NCI-H510A treated with DMSO at 0.1 percent for 48 hours (cell line): ENCODE measurements at places on chromosomes 12 and 14.

DNA sequence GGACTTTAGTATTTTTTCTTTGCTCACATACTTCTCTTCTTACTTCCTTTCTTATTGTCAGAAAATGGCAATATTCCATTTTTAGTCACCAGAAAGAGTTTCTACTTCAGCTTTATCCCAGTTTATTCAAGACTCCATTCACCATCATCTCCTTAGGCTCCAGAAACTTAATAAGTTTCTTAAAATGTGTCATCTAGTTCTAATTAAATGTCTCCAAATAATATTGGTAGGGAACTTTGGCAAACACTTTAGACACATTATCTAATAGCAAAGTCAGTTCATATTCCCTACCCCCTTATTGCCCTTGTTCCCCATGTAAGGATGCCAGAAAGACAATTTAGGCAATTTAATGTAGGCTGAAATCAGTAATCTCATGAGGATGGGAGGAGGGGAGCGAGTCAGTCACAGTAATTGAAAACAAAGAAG lies 15.1 kb downstream of the EPYC start:
- no peak for DNase-seq

DNA sequence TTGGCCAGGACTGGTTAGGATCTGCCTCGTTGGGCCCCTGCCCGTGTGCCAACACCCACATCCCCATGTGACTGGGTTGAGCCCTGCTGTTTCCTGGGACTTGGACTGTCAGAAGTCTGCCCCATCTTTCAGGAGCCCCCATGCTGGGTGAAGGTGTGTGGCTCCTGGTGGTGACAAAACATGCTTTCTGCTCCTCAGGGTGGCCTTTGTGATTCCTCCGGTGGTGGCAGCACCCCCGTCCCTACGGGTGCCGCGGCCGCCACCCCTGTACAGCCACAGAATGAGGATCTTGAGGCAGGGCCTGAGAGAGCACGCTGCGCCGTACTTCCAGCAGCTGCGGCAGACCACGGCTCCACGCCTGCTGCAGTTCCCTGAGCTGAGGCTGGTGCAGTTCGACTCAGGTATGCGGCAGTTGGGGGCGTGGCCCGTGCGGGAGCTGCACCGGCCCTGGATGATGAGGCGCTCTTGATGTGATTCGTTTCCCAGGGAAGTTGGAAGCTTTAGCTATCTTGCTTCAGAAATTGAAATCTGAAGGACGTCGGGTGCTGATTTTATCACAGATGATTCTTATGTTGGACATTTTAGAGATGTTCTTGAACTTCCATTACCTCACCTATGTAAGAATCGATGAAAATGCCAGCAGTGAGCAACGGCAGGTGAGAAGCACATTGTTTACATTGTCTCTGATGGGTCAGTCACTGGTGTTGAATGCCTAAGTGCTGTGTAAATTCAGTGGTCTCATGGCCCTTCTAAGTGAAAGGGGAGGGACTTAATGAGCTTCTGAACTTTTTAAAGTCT lies 80.0 kb downstream of the EP400 start:
- DNase-seq, result no peak

GRCh38 chr12:49871263-49871561 lies 28.3 kb upstream of the BCDIN3D start:
- no peak for DNase-seq

DNA sequence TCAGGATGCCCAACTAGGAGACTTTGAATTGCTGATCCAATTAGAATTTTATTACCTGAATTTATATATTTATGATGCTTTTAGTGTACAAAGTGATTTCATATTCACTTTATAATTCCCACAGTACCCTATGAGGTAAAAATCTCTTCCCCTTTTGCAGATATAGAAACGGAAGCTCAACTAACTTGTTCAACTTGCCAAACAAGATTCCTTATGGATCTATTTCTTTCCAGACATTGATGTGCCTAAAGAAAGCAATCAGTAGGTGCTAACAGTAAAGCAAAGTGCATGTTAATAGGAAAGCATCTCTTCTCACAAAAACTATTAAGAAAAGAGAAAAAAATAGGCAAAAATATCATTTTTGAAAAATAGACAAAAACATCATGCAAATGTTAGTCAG lies 65.9 kb upstream of the PPP1R12A start:
- no peak for DNase-seq
